ENCODE measurements at places on chromosomes 6 and 20.

- no peak for DNase-seq
These were observed 83.5 kb downstream of the TNFAIP3 start for GRCh38 chr6:137950581-137950980.

DNA sequence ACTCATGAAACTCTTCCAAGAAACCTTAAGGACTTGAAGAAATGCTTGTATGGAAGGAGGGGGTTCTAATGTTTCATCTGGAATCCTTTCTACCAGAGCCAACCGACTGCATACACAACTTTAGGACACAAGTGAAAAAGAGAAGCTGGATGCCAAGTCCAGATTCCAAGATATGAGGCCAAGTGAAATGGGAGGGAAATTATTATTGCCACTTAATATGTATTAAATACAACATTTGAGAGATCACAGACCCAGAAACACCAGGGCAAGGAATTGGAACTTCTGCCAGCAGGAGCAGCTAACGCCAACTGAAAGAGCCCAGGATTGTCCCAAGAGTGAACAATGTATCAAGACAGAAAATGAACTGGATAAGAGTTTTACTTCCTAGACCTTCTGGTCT lies 144.2 kb downstream of the ARHGAP18 start:
- DNase-seq, result peak; percentile 4

GRCh38 chr6:148973538-148974208 lies 226.8 kb downstream of the UST start:
- DNase-seq, result no peak

DNA sequence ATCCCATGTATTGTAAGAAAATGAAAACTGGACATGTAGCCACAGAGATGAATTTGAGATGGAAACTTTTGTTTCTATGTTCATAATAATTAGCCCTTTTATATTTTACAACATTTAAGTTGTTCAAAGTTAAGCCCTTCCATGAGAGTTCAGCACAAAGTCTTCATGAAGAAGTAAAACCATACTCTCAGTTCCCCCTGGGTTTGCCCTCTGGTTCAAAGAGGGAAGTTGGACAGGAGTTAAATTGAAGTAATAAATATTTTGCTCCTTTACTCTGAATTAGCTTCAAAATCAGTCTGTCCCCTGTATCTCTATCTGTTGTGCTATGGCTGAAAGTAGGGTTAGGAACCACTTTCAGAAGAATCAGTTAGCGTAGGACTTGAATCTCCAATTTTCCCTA lies 31.1 kb downstream of the PHACTR2 start:
- DNase-seq, result no peak

DNA sequence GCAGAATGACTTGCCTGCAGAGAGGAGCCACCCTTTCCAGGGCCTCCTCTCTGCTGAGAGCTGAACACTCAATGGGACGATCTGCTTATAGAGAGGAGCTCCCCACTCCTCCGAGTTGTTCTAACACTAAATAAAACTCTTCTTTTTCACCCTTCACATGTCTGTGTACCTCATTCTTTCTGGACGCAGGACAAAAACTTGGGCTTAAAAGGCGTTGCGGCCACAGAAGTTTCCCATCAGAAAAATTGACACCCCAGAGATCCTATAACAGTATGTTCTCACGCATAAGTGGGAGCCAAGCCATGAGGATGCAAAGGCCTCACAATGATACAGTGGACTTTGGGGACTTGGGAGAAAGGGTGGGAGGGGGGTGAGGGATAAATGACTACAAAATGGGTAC lies 121.2 kb downstream of the GMPR start:
- DNase-seq, result no peak

DNA sequence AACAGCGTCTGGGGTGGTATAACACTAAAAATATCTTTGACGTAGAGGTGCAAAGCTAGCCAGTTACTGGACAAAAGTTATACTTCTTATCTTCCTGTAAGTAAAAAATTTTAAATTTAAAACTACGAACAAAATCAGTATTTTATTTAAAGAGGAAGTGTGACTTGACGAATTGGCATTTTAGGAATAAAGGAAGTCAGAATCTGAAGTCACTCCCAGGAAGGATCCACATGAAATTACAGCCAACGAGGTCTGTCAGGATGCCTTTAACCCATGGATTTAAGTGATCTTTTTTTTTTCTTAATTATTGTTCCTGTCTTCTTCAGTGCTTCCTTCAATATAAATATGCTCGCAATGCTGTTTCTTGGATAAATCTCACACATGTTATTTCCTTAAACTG lies 27.2 kb upstream of the SNX9 start:
- no peak for DNase-seq

DNA sequence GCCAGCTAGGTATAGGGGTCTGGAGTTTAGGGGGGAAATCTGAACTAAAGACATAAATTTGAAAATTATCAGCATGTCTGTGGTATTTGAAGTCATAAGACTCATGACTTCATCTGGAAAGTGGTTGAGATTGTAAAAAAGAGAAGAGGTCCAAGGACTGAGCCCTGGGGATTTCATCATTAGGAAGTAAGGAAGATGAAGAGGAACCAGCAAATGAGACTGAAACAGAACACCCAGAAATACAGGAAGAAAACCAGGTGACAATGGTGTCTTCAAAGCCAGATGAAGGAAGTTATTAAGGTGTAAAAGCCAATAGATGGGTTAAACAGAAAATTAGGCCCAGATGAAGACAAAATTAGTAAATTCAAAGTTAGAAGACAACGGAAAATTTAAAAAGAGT lies 49.1 kb upstream of the UBR2 start:
- DNase-seq, result no peak

- peak; percentile 77 for DNase-seq
These were observed 1.3 kb downstream of the NUP153 start for GRCh38 chr6:17705428-17705777.

- no peak for DNase-seq
These were observed 9.4 kb downstream of the TREML2 start for GRCh38 chr6:41191569-41191968.

- no peak for DNase-seq
These were observed 27.0 kb upstream of the CCR6 start for GRCh38 chr6:167095888-167096287.

- peak; percentile 33 for DNase-seq
These were observed 82.9 kb upstream of the ATXN1 start for GRCh38 chr6:16844183-16844582.

GRCh38 chr6:129638055-129638684 lies 71.8 kb downstream of the ARHGAP18 start:
- no peak for DNase-seq

DNA sequence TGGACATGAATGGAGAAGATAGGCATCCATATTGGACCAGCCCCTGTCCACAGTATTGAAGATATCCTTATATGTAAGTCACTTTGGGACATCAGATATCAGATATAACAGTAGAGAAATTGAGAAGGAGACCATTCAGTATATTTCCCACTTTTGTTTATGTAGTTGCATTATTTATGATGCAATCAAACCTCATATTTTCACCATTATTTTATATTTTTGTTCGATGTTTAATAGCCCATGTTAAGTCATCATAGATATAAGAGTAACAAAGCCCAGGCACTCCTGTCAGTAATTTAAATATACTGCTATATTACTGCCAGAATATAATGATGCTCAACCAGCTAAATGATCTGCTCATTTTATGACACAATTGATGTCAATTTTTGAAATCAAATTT lies 744.5 kb upstream of the EPHA7 start:
- DNase-seq, result no peak

DNA sequence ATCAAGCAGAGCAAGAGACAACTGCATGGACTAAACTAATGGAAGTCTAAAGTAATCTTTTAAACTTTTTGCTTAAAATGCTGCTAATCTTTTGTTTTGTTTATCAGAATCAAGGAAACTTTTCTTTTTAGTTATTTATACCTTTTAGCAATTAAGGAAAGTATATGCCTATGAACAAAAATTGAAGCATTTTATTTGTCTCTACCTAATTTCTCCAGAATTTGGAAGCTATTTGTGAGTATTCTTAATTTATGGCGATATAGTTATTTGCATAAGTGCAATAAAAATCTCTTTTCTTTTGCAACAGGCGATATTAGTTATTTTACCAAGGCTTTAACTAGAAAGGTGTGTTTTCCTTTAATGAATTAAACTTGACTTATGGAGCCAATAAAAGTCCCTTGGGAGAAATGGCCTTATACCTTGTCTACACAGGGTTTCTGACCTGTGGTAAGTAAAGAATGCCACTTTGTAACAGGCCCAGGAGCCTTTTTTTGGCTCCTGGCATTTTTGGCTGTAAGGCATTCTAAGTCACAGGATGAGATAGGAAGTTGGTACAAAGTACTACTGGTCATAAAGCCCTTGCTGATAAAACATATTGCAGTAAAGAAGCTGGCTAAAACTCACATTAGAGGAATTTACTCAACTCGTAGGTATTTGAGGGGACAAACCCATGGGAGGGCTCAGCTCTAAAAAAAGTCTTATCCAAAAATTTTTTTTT lies 37.2 kb downstream of the TMEM14A start:
- no peak for DNase-seq

GRCh38 chr6:15089569-15090144 lies 156.2 kb upstream of the JARID2 start:
- DNase-seq, result peak; percentile 26

DNA sequence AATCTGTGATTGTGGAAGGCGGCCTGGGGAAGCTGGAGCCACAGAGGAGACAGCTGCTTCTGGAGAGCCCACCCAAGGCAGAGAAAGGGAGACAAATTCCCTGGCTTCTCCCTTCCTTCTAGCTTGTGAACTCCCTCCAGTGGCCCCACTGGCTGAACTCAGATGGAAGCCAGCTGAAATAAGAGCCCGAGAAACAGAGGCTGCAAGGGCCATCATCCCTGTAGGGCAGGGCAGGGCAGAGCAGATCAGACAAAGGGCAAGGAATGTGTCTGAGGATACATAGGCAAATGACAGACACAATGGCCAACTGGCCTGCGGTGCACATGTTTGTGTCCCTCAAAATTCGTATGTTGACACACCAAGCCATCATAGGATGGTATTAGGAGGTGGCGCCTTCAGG lies 25.3 kb downstream of the MDFI start:
- DNase-seq, result no peak

DNA sequence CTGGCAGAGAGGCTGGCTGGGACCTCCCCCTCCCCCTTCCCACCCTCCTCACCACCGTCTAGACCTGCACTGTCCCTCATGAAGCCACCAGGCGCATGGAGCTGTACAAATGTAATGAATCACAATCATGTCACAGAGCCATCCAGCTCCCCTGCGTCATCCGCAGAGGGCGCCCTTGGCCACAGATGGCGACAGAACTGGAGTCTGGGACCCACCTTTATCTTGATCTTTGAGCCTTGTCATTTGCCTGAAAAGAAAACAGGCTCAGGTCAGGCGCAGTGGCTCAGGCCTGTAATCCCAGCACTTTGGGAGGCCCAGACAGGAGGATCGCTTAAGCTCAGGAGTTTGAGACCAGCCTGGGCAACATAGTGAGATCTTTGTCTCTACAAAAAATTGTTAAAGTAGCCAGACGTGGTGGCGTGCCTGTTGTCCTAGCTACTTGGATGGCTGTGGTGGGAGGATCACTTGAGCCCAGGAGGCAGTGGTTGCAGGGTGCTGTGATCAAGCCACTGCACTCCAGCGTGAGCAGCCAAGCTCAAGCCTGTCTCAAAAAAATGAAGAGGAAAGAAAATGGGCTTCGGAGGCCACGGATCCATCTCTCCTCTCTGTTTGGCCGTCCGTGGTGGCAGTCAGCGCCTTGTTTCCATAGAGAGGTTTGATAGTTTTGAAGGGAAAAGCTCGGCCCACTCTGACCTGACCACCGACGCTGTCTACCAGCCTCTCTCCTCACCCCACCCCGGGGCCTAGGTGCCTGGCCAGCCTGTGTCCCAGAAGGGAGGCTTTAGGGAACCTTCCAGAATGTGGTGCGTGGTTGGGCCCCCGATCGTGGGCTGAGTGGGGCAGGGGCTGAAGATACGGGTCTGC lies 6.2 kb downstream of the COL9A3 start:
- DNase-seq, result no peak

DNA sequence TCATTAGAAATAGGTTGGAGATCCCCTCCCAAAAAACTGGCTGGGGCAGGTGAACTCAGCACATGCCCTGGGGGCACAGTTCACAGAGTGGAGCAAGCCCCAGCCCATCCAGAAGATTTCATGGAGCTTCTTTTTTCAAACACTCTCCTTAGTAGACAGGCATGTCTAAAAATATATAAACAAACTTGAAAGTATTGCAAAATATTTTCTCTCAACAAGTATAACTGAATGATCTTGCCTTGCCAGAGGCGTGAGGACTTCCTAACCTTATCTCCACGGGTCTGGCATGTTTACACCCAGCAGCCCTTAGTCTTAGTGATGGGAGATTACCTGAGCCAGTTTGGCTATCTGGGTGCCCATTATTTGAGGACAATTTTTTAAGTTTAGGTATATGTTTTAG lies 107.1 kb downstream of the QRSL1 start:
- DNase-seq, result no peak

- DNase-seq, result no peak
These were observed 12.6 kb downstream of the GLP1R start for GRCh38 chr6:39061182-39061581.

DNA sequence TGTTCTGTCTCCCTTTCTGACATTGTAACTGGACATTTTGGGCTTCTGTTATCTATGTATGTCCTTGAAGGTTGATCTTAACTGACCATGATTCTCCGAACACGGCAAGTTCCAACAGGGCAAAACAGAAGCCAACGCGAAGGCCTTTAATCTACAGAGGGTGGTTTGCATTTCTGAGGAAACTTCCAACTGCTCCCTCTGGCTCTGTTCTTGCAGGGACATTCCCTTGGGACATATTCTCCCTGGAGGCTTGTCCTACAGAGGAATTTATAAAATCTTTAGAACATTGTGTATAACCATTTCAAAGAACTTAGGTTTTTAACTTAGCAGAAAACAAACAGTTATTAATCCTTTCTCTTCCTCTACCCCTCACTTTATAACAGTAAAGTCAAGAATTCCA lies 189.0 kb upstream of the CDYL start:
- DNase-seq, result no peak

GRCh38 chr6:44041461-44042260 lies 85.6 kb downstream of the MRPL14 start:
- DNase-seq, result no peak

DNA sequence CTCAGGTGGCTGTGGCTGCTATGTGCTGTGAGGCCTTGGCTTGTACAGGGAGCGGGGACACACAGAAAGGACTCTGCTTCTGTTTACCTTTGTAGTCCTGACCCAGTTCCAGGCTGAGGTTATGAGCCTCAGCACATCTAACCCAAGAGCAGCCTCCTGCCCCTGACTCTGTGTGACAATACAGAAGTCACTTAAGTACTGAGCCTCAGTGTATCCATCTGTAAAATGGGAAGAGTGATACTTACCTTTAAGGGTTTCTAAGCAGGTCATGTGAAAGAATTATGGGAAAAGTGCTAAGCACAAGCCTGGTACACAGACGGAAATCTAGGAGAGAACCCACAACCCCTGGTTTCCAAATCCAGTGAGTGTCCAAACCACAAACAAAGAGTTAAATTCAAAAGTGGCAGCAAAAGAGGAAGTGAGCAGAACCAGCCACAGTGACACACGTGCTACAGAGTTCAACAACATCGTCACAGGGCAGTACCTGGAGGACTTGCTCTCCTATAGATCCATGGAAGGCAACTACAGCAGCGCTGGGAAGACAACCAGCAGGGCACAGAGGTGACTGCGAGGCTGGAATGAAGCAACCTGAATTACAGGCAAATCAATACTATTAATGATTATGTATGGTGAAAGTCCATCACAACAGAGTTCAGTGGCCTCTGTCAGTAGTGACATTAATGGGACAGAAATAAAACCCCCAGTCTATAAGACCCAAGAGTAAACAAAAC lies 12.5 kb downstream of the TRIM26 start:
- no peak for DNase-seq

All from muscle of arm (tissue), 14 donors.